Muscle of back (tissue), 13 donors: ENCODE measurements at places on chromosomes 11 and 22.

GRCh38 chr11:61460474-61460881 lies 30.6 kb downstream of the SDHAF2 start:
- DNase-seq = no peak

DNA sequence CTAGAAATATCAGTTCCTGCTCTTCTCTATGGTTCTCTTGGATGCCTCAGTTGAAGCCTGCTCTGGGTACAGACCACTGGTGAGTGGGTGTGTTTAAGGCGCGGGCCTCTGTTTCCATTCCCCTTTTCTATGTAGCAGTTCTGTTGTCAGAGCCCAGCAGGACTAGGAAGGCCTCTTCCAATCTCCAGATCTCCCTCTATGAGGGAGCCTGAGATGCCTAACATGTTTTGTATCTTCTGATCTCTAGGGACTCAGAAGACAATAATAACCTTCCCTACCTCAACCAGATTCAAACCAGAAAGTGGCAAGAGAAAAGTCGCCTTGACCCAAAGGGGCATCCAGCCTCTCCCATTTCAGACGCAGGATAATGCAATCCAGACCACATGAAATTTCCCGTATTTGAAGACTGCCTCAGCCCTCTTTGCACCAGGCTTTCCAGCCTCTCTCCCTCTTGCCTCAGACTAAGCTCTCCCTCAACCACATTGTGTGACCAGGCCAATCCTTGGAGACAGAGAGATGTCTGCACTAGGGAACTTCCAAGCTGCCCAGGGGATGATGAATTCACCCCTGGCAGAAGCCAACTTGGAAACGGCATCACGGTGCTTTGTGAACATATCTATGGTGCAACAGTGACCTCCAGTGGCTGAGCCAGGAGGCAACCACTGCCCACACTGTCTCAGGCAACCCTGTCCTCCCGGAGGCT lies 150.1 kb upstream of the UBASH3B start:
- peak; percentile 92 for DNase-seq

DNA sequence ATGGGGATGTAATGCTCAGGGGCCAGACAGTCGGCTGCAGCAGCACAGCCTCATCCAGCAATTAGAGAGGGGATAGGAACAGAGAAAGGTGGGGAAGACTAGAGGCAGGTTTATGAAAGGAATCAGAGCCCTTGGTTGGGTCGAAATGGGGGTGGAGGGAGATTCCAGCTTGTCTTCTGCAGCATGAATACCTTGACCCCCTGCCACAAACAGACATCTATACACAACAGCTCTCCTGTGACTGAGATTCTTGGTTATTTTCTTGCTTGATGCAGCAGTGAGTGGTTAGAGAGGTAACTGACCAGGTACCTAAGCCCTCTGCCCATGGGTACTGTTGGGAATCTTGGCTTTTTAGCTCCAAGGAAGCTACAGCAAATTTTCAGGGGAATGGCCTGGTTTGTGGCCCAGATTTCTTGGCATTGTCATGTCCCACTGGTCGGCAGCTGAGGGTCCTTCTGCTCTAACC lies at the start of gene TRIM49D1:
Gene TRIM49D1, minus strand, starts transcription at position 51 of the 466 bp plus-strand sequence. CDS start 4,535 bp downstream, outside the sequence.
- DNase-seq = no peak

DNA sequence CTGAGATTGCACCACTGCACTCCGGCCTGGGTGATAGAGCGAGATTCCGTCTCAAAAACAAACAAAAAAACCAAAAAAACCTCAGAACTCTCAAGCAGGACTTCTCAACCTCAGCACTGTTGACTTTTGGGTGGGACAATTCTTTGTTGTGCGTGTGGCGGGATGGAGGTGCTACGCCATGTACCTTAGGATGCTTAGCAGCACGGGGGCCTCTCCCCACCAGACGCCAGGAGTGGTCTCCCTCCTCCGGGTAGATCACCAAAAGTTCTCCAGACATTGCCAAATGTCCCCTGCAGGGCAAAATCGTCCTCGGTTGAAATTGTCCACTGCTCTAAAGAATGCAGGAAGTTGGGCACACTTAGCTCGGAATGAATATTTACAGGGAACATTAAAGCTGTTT lies 26.9 kb upstream of the ATXN10 start:
- no peak for DNase-seq

- peak; percentile 57 for DNase-seq
Measured at GRCh38 chr11:68380786-68381622, 68.6 kb downstream of the LRP5 start.

GRCh38 chr22:31504282-31504681 lies 7.9 kb downstream of the SFI1 start:
- no peak for DNase-seq

DNA sequence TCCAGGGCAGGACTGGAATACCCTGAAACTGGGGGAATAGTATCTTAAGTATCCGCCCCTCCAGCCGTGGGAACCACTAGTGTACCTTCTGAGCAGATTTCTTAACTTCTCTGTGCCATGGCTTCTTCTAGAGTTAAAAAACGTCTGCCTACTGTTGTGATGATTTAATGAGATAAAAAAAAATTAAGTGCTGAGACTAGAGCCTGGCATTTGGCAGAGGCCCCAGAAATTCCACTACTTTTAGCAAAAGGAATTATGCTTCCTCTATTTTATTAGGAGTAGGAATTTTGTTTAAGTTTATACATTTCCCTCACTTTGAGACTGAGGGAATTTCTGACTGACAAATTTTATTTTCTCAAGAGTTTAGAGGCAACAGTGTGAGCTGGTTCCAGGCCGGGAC lies 371.2 kb upstream of the B3GAT1 start:
- DNase-seq = no peak

- DNase-seq = no peak
Measured at GRCh38 chr11:76243193-76243956, 37.1 kb upstream of the WNT11 start.

- no peak for DNase-seq
Measured at GRCh38 chr22:20957683-20958431, 9.2 kb upstream of the AIFM3 start.

GRCh38 chr11:89279176-89279575 lies 101.5 kb downstream of the TYR start:
- DNase-seq = no peak

- DNase-seq = no peak
Measured at GRCh38 chr22:19045094-19045493, 77.1 kb downstream of the DGCR2 start.

- DNase-seq = no peak
Measured at GRCh38 chr22:44192098-44192815, 11.5 kb downstream of the PARVG start.

DNA sequence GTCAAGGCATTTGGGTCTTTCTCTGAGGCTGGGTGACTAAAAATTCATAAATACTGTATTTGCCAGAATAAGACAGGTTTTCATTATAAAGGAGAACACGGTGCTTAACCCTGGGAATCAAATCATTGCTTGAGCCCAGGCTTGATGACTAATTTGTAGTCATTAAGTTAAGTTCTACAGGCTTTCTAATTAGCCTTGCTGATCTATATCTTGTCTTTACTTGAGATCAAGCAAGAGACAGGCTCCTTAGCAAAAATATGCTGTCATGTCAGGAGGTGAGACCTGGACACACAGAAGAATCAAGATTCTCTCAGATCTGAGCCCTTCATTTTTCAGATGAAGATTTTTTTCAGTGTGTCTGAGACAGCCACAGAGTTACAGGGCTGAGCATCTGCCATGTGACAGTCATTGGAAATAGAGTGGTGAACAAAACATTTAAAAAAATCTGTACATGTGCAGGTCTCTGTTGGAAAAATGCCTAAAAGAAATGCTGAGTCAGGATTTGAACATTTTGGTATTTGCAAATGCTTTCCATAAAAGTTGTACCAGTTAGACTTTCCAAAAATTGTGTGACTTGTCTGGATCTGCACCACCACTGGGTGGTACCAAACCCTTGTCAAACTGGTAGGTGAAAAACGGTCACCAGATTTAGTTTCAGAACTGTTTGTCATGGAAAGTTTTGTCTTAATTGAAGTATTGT lies 14.6 kb downstream of the ACAT1 start:
- no peak for DNase-seq
